ENCODE measurements at places on chromosomes 5 and 9. TPM values are rescaled to one million over a fixed set of nuclear protein-coding genes. Genes with fewer than 3 reads are reported as not detected.

DNA sequence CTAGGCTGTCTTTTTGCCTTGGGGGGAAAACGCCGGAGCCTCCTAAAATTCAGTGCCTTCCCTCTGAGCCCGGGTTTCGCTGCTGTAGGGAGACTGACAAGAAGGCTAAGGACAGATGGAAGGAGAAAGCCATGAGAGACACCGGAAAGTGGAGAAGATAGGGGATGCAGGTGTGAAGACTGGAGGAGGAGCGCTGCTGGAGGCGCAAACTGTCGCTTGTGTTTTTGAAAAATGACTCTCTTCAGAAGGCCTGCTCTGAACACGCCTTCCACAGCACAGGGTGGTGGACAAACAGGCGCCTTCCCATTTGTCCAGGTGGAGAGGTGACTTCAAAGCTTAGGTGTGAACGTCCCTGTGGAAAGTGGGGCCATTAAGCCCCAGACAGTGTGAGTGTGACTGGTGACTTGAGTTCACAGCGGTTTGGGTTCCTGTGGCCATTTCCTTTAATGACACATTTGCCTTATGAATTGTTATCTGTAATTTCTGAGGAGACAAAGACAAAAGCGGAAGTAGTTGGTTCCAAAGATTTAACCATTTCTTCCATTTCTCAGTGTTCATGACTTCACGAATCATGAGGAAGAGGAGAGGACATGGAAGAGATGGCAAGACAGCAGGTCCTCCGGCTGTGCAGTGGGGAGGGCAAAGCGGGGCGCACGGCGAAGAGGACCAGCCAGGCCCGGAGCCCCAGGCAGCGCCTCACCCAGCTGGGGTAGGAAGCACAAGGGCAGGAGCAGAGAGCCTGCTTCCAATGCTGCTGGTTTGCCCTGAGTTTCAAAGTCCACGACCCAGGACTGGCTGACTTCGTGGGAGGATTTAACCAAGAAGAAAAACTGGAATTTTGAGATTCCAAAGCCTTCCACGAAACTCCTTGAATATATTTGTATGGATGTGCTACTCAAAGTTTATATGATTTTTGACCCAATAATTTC lies 27.8 kb upstream of the SEMA4D start:
- no peak for DNase-seq

DNA sequence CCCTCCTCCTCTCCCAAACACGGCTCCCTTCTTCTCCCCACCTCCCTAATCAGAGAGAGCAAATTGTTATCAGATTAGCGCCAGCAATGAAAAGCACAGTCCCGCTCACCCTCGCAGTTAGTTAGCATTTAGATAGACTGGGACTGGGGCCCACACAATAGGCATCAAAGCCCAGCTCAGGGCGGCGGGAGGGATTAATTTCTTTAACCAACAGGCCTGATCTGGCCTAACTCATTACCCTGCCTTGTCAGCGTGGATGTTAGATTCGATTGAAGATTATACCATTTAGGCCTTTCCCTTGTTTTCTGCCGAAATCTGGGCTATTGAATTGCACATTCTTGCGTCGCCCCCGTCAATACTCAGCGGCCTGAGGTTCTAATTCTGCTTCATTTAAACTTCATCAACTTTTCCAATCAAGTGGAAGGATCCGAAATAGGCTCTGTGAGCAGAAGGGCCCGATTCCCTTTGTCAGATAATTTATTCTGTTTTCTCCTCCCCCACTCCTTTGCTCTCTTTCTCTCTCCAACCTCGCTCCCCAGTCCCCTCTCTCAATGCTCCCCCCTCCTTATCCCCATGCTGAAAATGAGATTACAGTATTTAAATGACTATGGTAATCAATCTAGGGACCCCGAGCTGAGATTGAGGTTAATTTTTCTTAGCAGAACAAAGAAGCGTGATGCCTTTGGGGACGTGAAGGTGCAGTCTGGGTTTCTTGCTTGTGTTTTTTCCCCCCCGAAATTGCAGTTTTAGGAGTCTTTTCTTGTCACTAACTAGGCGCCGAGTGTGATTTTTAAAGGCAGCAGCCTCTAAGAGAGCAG lies 15.1 kb downstream of the CFAP77 start:
- no peak for DNase-seq

DNA sequence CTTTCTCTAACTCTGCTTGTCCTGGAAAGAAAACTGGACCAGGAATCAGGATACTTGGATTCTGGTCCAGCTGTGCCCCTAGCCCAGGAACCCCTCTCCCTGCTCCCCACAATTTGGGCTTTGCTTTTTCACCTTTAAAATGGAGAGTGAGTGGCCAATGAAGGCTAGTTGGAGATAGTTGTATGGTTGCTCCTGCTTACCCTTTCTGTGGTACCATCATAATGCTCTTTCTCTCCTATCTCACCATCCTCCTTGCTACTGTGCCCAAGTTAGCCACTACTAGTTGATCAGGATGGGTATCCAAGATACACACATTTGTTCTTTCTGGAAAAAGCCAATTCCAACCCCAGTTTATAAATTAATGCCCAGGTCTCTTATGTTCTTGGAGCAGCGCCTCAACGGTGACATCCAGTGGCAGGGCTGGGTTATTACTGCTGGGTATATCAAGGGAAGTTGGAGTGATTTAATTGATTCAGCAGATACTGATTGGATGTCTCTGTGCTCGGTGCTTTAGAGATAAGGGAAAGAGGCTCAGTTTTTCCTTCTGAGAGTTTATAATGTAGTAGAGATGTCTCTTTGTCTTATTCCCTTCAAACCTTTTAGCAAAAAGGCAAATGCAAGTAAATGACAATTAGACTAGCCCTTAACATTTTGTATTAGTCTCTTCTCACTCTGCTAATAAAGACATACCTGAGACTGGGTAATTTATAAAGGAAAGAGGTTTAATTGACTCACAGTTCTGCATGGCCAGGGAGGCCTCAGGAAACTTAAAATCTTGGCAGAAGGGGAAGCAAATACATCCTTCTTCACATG lies 38.5 kb downstream of the FAXDC2 start:
- DNase-seq, result peak; percentile 90

GRCh38 chr5:179606071-179606909 lies 17.2 kb downstream of the HNRNPH1 start:
- DNase-seq, result no peak

GRCh38 chr9:92613268-92614122 lies 56.4 kb downstream of the IPPK start:
- no peak for DNase-seq

DNA sequence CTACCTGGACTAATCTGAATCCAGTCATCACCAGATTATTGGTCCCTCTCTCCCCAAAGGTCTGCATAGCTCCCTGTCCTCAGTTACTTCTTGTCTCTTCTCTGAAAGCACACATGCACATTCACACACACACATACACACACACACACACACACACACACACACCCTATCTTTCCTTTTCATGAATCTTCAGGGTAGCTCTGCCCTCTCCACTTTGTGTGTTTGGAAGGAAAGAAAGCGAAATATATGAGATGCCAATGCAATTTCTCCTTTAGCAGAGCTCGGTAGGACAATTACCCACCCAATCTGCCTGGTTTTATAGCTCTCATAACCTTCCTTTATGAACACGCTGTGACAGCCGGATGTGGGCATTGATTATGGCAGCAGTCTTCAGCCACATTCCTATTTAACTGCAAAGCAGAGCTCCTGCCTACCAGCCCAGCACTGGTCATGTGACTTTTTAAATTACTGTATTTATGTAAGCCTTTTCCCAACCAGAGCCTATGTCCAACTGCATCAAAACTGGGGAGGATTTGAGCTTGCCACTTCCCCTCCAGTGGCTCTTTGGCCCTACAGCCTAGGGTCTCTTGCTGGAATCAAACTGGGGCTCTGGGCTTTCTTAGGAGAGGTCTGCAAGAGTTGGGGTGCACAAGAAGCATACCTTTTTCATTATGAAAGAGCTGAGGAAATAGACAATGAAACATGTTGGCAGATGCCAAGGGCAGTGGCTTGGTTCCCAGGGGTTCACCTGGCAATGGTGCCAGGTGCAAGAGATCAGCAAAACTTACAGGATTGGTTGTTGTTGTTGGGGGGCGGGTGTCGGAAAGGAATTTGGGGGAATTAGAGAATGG lies 20.8 kb upstream of the MATR3 start:
- no peak for DNase-seq

- DNase-seq, result no peak
These were observed 29.4 kb downstream of the NANS start for GRCh38 chr9:98085944-98086343.

- peak; percentile 37 for DNase-seq
These were observed 159.1 kb upstream of the PPP2R2B start for GRCh38 chr5:147037515-147038205.

DNA sequence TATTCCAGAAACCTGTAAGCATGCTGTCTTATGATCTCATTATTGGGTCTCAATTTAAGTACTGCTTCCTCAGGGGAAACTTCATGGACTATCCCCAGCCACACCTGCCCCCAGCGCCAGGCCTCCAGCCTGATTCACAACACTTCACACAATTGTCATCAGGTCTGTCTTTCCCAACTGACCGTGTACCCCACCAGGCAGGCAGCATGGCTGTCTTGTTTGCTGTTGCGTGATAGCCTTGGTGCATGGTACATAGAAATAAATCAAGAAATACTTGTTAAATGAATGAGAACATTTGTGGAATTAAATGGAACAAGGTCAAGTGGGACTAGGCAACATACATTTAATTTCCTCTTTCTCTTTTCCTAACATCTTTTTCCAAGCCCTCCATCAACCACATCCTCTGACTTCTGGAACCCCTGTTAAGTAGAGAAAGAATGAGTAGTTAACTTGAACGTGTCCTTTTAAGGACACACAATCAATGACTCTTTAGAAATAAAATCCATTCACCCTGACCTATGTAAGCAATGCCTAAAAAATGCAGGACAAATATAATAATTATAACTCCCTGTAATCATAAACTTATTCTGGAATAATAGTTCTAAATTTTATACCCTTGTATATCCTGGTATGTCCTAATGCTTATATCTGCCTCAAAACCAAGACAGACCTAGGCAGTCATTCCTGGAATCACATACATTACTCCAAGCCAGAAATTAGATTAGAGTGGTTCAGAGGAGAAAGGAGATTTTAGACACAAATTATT lies 17.2 kb upstream of the THG1L start:
- no peak for DNase-seq

GRCh38 chr9:96638606-96639364 lies 16.3 kb downstream of the PRXL2C start:
- DNase-seq, result no peak

GRCh38 chr5:56319526-56320181 lies 86.5 kb upstream of the ANKRD55 start:
- DNase-seq, result no peak

The BHMT gene
- total RNA-seq, result not detected

The CATSPER3 gene
- total RNA-seq, result not detected
